Motor neuron (in vitro differentiated cells): ENCODE measurements at places on chromosomes 13 and 19. TPM values are rescaled to one million over a fixed set of nuclear protein-coding genes. Genes with fewer than 3 reads are reported as not detected.

AKAP11 gene
- 39.4 and 41.8 TPM in 2 replicates for total RNA-seq

CERS1 gene
- total RNA-seq = 1.7 and 2.4 TPM in 2 replicates

CNFN gene
- total RNA-seq = 0.87 TPM in 1 of 2 replicates, not detected in the other

SAFB2 gene
- 39.7 and 51.9 TPM in 2 replicates for total RNA-seq

ZNF132 gene
- total RNA-seq = 5.2 and 5.6 TPM in 2 replicates

WDR62 gene
- 0.87 and 1.0 TPM in 2 replicates for total RNA-seq

RFPL4A gene
- not detected in 2 replicates for total RNA-seq

ZNF581 gene
- 20.6 and 25.1 TPM in 2 replicates for total RNA-seq

ZNF524 gene
- total RNA-seq = 4.4 and 5.0 TPM in 2 replicates

GNG7 gene
- total RNA-seq = 1.2 and 1.4 TPM in 2 replicates

ZNF99 gene
- total RNA-seq = 0.08 TPM in 1 of 2 replicates, not detected in the other

ZNF433 gene
- 3.1 and 6.6 TPM in 2 replicates for total RNA-seq

PRTN3 gene
- 0.78 and 1.2 TPM in 2 replicates for total RNA-seq

TSKS gene
- 0.70 TPM in 1 of 2 replicates, not detected in the other for total RNA-seq

CDC42EP5 gene
- total RNA-seq = 7.5 and 8.2 TPM in 2 replicates

MEDAG gene
- 0.14 and 0.22 TPM in 2 replicates for total RNA-seq

ZNF491 gene
- 5.6 and 6.2 TPM in 2 replicates for total RNA-seq

ZNF571 gene
- total RNA-seq = 9.0 and 10.2 TPM in 2 replicates

ZNF415 gene
- 2.3 TPM in 1 of 2 replicates, not detected in the other for total RNA-seq

CYP2S1 gene
- 1.0 and 1.6 TPM in 2 replicates for total RNA-seq

ZNF112 gene
- 11.3 and 12.3 TPM in 2 replicates for total RNA-seq

CHST8 gene
- total RNA-seq = 8.2 and 9.3 TPM in 2 replicates

LGALS14 gene
- not detected in 2 replicates for total RNA-seq

ODAD3 gene
- 1.3 and 1.6 TPM in 2 replicates for total RNA-seq

C19orf38 gene
- 0.49 TPM in 1 of 2 replicates, not detected in the other for total RNA-seq

WDR87 gene
- 0.52 and 0.53 TPM in 2 replicates for total RNA-seq

UNC13A gene
- 24.9 and 27.6 TPM in 2 replicates for total RNA-seq

PEAK3 gene
- total RNA-seq = 0.78 and 0.85 TPM in 2 replicates

CLEC4G gene
- 0.20 TPM in 1 of 2 replicates, not detected in the other for total RNA-seq

SIAH3 gene
- total RNA-seq = 6.0 and 34.1 TPM in 2 replicates

HS6ST3 gene
- 1.9 and 2.1 TPM in 2 replicates for total RNA-seq

C2CD4C gene
- total RNA-seq = 4.1 and 6.0 TPM in 2 replicates

ZNF575 gene
- 0.71 and 1.1 TPM in 2 replicates for total RNA-seq

IL11 gene
- 2.3 and 2.4 TPM in 2 replicates for total RNA-seq

PEPD gene
- total RNA-seq = 20.3 and 22.9 TPM in 2 replicates

FCAR gene
- total RNA-seq = not detected in 2 replicates

SELENOV gene
- total RNA-seq = 0.73 TPM in 1 of 2 replicates, not detected in the other

ZNF579 gene
- total RNA-seq = 2.5 and 3.4 TPM in 2 replicates

PRR22 gene
- total RNA-seq = 4.6 and 5.7 TPM in 2 replicates

CLIP3 gene
- 13.9 and 21.6 TPM in 2 replicates for total RNA-seq

CYP4F2 gene
- total RNA-seq = 1.8 TPM in 1 of 2 replicates, not detected in the other

FNDC3A gene
- total RNA-seq = 47.8 and 49.7 TPM in 2 replicates

KXD1 gene
- total RNA-seq = 75.7 and 85.2 TPM in 2 replicates

SIGLEC10 gene
- total RNA-seq = 0.78 and 1.2 TPM in 2 replicates

MARK4 gene
- 12.3 and 12.7 TPM in 2 replicates for total RNA-seq
